ENCODE measurements at places on chromosomes 16 and 17.

- DNase-seq, result no peak
Observed at GRCh38 chr16:20084624-20085226, 11.0 kb upstream of the GPR139 start.

DNA sequence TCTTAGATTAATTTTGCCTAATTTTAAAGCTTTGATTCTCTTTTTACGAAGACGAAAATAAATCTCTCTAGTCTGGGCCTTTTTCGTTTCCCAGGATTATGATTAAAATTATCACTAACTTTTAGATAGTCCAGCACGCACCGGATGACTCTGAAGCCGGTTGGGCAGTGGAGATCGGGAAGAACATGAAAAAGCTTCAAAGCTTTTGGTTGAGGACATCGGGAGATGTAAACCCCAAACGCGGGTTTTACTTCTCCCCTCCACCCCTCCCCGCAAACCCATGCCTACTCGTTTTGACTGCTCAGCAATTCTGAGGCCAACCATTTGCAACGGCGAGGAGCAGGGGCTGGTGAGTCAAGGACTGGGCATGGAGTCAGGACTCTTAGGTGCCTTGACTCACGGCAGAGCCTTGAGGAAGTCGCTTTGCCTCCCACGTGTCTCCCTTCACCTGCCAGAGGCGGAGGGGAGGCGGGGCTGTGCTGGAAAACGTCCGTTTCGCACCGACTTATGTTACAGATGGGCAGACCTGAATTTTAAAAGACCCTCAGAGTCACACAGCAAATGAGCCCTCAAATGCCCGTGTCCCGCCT lies 989 bp upstream of the DUSP14 start:
- peak; percentile 27 for DNase-seq

DNA sequence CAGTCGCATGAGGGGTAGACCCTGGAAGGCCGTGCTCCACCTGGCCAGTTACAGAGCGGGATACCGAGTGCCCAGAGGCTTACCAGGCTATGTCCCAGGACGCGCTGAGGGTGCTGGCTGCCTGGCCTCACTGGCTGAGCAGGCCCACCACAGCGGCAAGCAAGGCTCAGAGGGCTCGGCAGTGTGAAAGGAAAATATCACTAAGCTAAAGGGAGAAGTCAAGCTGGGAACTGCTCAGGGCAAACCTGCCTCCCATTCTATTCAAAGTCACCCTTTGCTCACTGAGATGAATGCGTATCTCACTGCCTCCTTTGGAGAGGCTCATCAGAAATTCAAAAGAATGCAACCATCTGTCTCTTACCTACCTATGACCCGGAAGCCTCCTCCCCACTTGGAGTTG lies 37.4 kb downstream of the CCDC57 start:
- DNase-seq, result no peak

- no peak for DNase-seq
Observed at GRCh38 chr17:57609878-57610270, 135.2 kb downstream of the CCDC182 start.

GRCh38 chr16:68031951-68032350 lies 8.9 kb downstream of the DUS2 start:
- DNase-seq, result no peak
